ENCODE measurements at places on chromosomes 5 and 9.
A peak's percentile ranks its signal among the peaks of the same experiment; 100 is the strongest.

DNA sequence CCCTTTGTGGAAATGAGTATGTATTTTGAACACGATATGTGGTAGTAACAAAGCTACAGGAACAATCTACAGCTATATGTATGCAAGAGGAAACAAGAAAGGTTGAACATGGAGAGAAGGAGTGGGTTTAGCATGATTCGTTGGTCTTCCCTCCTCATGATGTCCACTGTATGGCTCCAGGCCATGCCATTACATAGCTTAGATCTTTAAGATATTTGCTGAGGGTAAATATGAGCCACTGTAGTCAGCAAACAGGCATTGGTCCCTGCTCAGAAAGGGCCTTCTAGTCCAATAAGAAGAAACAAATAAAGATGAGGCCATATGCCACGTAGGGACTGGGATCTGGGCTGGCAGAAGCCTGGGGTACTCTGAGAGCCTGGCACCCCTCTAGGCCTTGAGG is 543.2 kb upstream of the SGCD start:
- H3K4me3 ChIP-seq, result no peak overlapping the region
- H3K27me3 ChIP-seq, result no peaks in the 10 kb centered on the region
- no peak for DNase-seq

GRCh38 chr5:151570512-151571269 is 20.4 kb downstream of the FAT2 start:
- H3K4me1 ChIP-seq, result no peaks in the 10 kb centered on the region
- H3K4me3 ChIP-seq, result no peak overlapping the region
- no peak overlapping the region for H3K27ac ChIP-seq
- H3K27me3 ChIP-seq, result no peaks in the 10 kb centered on the region

DNA sequence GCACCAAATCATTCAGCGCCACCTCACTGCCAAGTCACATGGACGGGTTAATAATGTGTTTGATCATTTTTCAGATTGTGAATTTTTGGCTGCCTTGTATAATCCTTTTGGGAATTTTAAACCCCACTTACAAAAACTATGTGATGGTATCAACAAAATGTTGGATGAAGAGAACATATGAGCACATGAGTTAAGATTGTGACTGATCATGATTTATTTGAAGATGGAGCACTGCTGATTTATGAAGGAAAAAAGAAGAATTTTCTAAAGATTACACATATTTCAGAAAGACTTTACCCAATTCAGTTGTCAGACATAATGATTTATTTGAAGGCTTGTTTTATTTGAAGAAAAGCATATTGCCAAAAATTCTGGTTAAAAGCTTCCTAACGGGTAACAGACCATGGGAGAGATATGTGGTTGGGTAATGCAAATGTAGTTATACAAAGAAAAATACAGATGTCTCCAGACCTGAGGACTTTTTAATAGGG is 37.4 kb downstream of the TNFAIP8 start:
- peaks cover 27% of the 10 kb centered on the region for H3K4me1 ChIP-seq
- H3K4me3 ChIP-seq, result no peak overlapping the region
- H3K27me3 ChIP-seq, result no peaks in the 10 kb centered on the region
- DNase-seq, result no peak
- peak overlapping the region; percentile 55 for H3K27ac ChIP-seq

DNA sequence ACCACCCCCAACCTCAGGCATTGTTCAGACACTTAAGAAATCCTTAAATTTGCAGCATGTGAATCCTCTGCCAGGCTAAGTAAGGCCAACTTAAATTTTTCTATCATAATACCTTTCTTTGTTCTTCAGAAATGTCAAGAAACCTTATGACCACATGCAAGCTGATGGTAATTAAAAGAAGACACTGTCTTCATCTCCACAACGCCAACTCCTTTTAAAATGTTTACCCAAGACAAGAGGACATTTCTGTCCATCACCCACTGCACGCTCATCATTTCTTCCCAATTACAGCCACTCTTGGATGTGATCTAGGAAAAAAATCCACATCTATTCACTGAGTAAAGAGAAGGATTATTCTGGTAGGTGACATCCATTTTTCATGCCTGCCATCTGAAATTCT is 6.1 kb upstream of the IFNK start:
- no peaks in the 10 kb centered on the region for H3K4me1 ChIP-seq

- H3K27me3 ChIP-seq, result no peaks in the 10 kb centered on the region
- no peaks in the 10 kb centered on the region for H3K36me3 ChIP-seq
- DNase-seq, result no peak
- no peak overlapping the region for H3K27ac ChIP-seq
- H3K4me3 ChIP-seq, result no peak overlapping the region
- peaks cover 57% of the 10 kb centered on the region for H3K4me1 ChIP-seq
Measured at GRCh38 chr5:6730807-6731206, 17.6 kb downstream of the TENT4A start.

- no peak for DNase-seq
- H3K27ac ChIP-seq, result no peak overlapping the region
- no peaks in the 10 kb centered on the region for H3K27me3 ChIP-seq
- H3K4me3 ChIP-seq, result no peak overlapping the region
- H3K36me3 ChIP-seq, result no peaks in the 10 kb centered on the region
Measured at GRCh38 chr5:4833104-4833738, 306.9 kb upstream of the ADAMTS16 start.

GRCh38 chr5:120367896-120368634 is 96.0 kb upstream of the PRR16 start:
- H3K27ac ChIP-seq, result no peak overlapping the region
- no peak for DNase-seq
- no peaks in the 10 kb centered on the region for H3K27me3 ChIP-seq

- H3K4me1 ChIP-seq, result no peaks in the 10 kb centered on the region
- no peak overlapping the region for H3K4me3 ChIP-seq
- H3K27me3 ChIP-seq, result no peaks in the 10 kb centered on the region
- no peak for DNase-seq
Measured at GRCh38 chr9:123591283-123591682, 235.3 kb downstream of the CRB2 start.

DNA sequence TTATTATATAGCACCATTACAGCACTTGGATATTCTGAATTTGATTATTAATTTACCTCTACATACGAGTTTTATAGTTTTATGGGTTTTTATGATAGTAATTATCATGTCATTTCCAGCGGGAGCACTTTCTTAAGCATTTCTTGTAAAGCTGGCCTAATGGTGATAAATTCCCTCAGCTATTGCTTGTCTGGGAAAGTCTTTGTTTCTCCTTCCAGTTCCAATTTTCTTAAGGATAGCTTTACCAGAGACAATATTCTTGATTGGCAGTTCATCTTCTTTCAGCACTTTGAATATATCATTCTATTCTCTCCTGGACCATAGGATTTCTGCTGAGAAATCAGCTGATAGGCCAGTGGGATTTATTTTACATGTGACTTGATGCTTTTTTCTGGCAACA is 505.4 kb downstream of the TMEM232 start:
- DNase-seq, result no peak
- no peaks in the 10 kb centered on the region for H3K27me3 ChIP-seq
- no peak overlapping the region for H3K27ac ChIP-seq
- H3K36me3 ChIP-seq, result no peaks in the 10 kb centered on the region

DNA sequence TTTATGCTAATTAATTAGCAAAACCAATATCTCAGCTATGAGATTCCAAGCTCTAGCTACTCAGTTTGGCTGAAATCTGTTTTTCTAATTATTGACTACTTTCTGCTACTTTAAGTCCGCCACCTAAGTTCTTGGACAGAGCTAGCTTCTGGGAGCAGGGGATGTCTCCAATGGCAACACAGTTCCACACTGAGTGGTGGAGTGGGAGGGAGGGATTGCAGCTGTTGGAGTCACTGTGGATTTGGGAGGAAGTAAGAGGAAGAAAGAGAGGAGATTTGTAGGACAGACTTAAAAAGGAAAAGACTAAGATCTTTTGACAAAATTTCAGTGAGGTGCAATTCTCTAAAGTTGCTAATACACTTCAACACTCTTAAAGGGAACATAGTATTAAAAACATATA is 450.8 kb downstream of the NFIB start:
- no peak overlapping the region for H3K27ac ChIP-seq
- no peaks in the 10 kb centered on the region for H3K27me3 ChIP-seq
- no peaks in the 10 kb centered on the region for H3K36me3 ChIP-seq
- no peak overlapping the region for H3K4me3 ChIP-seq
- peak; percentile 69 for DNase-seq

DNA sequence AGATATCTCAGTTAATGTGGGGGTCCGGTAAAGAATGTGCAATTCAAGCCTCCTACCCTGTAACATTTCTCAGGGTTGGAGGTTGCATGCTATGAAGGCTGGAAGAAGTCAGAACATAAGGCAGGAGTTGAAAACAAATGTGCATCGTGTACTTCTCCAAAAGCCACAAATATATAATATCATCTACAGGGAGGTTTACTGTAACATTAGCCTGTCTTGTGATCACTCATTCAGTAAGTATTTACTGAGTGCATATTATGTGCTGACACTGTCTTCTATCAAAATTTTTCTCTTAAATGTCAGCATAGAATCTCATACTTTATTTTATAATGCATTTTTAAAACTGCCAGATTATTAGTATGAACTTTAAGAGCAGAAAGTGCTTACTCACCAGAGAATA is 105.6 kb upstream of the ZNF366 start:
- no peaks in the 10 kb centered on the region for H3K4me1 ChIP-seq
- DNase-seq, result no peak
- H3K36me3 ChIP-seq, result no peaks in the 10 kb centered on the region
